ENCODE measurements at places on chromosomes 3 and 15.

GRCh38 chr3:9590282-9590791, 36.7 kb upstream of the LHFPL4 start:
- no peak for DNase-seq

DNA sequence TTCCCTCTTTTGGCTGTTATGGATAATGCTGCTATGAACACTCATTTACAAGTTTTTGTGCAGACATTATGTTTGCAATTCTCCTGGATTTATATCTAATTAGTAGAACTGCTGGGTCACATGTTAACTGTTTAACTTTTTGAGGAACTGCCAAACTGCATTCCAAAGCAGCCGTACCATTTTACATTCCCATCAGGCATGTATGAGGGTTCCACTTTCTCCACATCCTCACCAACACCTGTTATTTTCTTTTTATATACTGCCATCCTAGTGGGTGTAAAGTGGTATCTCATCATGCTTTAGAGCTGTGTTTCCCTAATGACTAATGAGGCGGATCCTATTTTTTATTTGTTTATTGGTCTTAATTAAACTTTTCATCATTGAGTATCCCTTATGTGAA, 9.2 kb downstream of the KPNA4 start:
- no peak for DNase-seq

DNA sequence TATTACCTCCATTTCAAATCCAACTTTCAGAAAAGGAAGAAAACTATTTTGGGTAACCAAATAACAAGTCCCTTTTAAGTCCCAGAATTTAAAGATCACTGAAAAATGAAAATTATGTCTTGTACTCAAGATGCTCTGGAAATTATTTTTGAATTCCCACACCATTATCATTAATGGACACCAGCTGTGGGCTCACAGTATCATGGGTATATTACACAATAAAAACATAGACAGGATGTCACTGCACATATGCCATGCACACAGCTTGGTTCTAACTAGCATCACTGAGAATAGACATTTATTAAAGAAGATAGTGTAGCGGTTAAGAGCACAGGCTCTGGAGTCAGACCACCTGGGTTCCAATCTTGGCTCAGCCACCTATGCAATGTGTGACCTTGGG, 130.4 kb downstream of the FRMD5 start:
- DNase-seq, result no peak

- DNase-seq, result no peak
Observed at GRCh38 chr15:81768773-81769172, 277.0 kb downstream of the MEX3B start.

DNA sequence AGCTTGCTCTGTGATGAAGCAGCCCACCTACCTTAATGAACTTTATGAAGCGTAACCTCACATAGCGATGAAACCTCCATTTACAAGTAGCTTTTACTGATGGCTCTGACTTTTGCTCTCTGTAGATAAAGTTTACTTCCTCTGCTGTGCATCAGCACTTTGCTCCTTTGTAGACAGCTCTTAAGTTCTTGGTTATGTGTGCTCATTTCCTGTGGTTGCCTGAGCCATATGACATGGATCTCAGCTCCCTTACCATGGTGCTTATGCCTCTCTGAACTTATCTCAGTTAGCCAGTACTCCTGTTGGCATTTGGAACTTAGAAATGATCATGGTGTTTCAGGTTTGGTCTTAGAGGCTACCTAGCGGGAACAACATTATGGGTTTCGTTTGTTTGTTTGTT, 7.8 kb downstream of the MFSD1 start:
- no peak for DNase-seq

DNA sequence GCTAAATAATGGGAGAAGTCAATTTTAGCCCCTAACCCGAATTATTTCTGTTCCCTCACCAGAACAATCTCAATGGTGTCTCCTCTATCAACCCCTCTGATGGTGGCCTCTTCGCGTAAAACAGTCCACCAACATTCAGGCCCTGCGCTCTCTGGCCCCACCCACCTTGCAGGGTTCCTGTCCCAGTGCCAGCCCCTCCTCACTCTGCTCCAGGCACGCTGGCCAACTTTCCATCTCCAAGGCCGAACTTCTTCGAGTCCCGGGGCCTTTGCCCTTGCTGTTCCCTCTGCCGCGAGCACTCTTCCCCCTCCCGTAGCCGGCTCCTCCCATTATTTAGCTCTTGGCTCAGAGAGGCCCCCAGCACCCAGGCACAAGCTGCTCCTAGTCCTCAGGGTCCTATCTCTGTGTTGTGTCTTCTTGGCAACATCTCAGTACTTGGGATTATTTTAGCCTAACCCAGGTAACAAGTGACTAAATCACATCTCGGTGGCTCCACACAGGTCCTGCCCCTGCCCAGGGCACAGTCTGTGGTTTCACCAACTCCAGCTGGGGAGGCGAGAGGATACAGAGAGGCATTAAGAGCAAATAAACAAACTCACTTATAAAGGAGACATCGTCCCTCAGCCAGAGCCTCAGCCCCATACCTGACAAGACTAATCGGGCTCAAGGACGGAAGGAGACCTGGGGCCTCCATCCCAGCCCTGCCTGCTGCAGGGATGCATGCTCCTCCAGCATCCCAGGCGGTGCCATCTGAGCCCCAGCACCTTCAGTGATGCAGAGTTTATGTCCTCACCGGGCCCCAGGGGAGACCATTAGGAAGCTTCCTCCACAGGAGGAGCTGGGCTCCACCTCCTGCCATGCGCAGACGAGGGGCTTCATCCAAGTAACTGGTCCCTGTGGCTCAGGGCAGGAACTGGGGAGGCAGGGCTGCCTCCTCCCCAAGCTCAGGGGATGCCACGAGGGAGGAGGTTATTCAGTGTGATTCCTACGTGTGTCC, 19.7 kb upstream of the IQSEC1 start:
- DNase-seq, result no peak

GRCh38 chr3:151925876-151926275, 52.4 kb downstream of the SUCNR1 start:
- no peak for DNase-seq

DNA sequence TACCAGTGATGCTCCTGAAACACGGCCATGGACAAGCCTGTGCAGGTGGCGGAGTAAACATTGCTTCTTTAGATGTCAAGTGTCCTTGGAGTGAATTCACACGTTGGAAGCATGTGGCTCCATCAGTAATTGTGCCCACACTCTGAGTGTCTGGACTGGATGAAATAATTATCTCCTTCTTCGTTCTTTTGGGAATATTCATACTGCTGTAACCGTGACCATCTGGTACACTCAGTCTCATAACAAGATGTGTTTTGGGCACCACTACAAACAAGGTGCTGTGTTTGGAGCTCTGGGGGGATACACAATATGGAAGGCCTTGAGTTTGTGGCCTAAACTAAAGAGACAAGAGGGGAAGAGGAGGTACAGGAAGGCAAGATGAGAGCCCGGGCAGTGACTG, 165.6 kb downstream of the APBA2 start:
- DNase-seq, result no peak

- DNase-seq, result no peak
Observed at GRCh38 chr3:71868876-71869275, 83.9 kb upstream of the PROK2 start.

DNA sequence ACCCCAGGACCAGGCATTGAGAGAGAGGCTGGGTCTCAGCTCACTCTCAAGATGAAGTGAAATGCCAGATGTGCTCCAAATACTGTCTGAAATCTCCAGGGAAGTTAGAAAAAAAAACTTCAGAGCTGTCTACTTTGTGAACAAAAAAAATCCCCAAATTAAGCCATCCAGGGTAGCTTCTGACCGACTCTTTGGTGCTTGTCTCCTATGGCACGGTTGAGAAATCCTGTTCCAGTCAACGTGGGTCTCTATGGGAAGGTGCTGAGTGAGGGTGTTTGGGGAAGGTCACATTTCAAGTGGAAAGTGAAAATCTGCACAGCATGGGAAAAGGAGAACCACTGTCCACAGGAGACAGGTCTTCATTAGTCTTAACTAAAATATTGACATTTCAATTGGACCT, 322.5 kb upstream of the CFAP20DC start:
- no peak for DNase-seq

DNA sequence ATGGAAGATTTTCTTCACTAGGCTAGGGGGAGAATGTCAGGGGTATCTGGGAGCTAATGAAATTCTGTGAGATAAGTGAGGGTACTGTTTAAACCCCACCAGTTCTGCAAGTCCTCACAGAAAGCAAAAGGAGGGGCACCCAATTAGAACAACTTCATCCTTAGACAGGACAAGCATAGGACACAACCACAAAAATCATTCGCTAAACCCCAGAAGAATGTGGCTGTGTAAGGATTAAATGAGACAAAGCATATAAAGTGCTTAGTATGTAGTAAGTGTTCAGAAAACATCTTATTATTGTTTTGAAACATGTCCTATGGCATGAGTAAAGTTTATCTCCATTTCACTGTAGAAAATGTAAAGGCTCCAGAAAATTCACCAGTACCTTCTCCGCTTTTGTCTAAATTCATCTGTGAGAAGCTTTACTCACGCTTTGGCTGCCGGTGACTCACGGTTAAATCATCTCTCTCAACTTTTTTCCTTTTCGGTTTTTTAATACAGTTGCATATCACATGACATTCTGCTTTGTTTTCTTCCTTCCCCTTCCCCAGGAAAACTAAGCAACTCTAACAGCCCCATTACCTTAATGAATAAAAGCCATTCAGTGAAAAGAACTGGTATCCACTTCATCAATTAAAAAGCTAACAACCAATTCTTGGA, 1.7 kb downstream of the CLRN1 start:
- no peak for DNase-seq

GRCh38 chr3:2623436-2623835, 486.7 kb downstream of the IL5RA start:
- no peak for DNase-seq

GRCh38 chr3:192082730-192083660, 622.0 kb downstream of the PYDC2 start:
- DNase-seq, result no peak

Data from mesenteric fat pad (tissue), 1 donor.